ENCODE measurements at places on chromosomes 12 and 14.

GRCh38 chr12:6040815-6041214 lies 83.7 kb downstream of the VWF start:
- no peak for DNase-seq

DNA sequence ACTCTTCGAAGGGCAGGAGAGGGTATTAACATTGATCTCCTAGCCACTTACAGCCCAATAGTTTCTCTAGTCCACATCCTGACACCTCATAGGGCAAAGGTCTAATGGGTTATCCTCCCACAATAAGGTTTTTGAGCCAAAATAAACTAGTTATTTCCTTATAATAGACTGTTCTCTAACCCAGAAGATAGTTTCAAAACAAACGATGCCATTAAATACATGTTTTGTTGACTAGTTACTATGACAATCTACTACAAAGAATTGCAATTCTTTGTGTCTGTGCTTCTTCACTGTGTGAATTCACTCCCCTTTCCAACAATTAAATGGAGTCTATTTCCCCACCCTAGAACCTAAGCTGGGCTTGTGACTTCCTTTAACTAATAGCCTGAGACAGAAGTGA lies 6.4 kb upstream of the ACTR10 start:
- DNase-seq, result no peak

DNA sequence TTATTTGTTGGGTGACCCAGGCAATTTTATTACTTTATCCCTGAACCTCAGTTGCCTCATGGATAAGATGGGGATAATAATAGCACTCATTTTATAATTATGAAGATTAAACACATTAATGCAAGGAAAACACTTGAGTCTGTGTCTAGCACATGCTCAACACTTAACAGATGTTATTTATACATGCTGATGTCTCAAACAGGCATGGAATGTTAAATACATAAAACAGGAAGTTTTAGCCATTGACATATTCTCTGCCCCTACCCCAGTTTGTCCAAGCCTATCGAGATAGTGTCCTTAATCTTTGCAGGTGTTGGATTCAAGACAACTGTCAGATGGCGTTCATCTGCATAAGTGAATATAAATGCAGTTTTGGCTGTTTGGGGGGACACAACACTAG lies 109.8 kb downstream of the SCAF11 start:
- DNase-seq, result no peak

DNA sequence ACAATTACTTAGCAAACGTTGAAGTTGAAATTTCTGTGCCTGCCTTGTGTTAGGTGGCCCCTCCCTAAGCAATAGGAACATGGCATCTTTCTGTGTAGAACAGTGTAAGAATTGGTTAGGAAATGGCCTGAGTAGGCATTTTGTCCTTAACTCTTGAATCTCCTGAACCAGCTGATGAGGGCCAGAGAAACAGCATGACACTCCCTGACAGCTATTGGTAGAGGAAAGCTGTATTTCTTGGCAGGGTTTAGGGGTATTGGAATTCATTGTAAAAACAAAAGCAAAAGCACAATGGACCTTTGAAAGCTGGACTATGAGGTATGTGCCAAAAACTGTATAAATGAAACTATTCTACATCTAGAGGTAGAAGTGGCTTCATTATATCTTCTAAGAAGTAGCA lies 40.6 kb upstream of the LRTM2 start:
- no peak for DNase-seq

- no peak for DNase-seq
Measured at GRCh38 chr12:97024393-97024792, 117.3 kb downstream of the NEDD1 start.

DNA sequence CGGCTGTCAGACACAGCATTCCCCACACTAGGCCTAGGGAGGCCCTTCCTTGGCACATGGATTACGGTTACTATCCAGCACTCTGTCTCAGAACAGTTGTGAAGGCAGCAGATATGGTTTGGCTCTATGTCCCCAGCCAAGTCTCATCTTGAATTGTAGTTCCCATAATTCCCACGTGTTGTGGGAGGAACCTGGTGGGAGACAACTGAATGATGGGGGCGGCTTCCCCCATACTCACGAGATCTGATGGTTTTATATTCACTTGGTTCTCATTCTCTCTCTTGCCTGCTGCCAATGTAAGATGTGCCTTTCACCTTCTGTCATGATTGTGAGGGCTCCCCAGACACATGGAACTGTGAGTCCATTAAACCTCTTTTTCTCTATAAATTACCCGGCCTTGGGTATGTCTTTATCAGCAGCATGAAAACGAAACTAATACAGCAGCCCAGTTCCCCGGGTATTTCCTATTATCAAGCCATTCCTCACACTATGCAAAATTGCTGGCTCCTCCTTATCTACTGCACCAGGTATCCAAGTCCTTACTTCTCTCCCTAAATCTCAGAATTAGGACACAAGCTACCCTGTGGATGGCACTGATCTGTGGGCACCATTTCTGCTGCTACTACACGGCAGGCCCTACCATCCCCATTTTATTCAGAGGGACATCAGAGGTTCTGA lies 33.3 kb downstream of the NT5DC3 start:
- DNase-seq, result no peak

- no peak for DNase-seq
Measured at GRCh38 chr12:106195621-106196027, 52.2 kb downstream of the CKAP4 start.

DNA sequence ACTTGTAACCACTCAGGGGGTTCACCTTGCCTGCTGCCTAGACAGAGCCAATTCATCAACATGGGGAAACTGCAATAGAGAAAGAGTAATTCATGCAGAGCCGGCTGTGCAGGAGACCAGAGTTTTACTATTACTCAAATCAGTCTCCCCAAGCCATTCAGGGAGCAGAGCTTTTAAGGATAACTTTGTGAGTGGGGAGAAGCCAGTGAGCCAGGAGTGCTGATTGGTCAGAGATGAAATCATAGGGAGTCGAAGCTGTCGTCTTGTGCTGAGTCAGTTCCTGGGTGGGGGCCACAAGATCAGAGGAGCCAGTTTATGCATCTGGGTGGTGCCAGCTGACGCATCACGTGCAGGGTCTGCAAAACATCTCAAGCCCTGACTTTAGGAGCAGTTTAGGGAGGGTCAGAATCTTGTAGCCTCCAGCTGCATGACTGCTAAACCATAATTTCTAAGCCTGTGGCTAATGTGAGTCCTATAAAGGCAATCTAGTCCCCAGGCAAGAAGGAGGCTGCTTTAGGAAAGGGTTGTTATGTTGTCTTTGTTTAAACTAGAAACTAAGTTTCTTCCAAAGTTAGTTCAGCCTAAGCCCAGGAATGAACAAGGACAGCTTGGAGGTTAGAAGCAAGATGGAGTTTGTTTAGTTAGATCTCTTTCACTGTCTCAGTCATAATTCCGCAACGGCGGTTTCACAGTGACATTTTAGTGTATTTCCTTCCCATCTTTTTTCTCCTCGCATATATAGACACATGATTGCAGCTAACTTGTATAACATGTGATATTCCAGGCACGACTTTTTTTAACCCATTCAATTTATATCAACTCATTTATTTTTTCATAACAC lies 68.9 kb upstream of the NCOR2 start:
- peak; percentile 41 for DNase-seq

DNA sequence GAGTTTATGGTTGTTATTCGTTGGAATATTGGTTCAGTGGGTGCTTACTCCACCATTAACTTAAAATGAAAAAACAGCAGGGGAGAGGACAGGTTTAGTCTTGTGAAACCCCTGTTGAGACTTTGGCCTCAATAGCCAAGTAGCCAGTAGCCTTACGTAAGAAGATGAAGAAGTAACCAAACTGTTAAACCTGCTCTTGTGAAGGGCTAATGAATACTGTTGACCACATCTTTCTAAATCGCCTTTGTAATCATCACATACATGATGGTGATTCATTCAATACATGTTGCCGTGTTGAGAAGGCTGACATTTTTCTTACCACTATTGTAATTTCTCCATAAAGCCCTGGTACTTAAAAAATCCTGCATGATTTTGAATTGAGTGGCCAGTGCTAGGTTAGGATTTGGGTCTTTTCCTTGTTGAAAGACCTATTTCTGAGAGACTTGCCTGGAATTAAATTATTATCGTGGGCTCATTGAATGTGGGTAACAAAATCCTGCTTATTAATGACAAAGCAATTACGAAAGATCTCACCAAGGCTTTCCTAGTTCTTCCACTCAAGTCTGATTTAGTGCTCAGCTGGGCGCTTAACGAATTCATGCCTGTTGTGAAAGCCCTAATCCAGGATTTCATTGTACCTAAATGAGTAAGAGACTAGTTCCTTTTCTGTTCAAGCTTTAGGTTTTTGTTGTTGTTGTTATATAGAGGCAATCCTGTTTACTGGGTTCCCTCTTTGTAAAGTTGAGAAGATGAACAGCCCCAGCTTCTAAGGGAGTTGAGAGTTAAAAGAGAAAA lies 333.1 kb downstream of the FUT8 start:
- no peak for DNase-seq

DNA sequence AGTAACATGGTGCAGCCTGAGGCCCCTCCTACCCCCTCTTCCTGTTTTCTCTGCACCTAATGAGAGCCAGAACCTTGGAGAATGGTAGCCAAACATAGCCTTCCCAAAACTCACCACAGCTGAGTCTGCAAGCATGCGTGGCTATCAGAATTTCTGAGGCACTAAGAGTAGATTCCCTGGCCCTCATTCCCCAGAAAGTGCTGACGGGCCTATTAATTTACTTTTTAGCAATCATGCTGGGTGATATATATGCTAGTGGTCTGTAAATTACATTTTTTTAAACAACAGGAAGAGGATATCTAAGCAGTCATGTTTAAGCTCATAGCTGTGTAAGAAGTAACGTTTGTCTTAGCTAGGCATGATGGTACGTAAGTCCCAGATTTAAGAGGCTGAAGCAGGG lies 30.4 kb downstream of the KANSL2 start:
- DNase-seq, result no peak

DNA sequence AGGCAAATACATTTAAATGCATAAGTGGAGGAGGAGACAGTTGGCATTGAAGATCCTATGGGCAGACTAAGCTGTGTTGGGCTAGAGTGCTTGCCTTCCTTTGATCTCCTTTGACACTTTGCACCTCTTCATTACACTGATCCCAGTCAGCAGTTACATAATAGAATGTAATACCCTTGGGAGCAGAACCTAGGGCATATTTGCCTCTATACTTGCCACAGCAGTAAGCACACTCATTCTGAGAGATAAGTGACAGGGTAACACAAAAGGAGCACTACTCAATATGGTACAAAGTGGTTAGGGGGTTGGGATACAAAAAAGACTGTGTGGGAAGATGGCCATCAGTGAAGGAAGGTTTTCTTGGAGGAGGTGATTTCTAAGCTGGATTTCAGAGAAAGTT lies 9.0 kb downstream of the MARS1 start:
- no peak for DNase-seq

DNA sequence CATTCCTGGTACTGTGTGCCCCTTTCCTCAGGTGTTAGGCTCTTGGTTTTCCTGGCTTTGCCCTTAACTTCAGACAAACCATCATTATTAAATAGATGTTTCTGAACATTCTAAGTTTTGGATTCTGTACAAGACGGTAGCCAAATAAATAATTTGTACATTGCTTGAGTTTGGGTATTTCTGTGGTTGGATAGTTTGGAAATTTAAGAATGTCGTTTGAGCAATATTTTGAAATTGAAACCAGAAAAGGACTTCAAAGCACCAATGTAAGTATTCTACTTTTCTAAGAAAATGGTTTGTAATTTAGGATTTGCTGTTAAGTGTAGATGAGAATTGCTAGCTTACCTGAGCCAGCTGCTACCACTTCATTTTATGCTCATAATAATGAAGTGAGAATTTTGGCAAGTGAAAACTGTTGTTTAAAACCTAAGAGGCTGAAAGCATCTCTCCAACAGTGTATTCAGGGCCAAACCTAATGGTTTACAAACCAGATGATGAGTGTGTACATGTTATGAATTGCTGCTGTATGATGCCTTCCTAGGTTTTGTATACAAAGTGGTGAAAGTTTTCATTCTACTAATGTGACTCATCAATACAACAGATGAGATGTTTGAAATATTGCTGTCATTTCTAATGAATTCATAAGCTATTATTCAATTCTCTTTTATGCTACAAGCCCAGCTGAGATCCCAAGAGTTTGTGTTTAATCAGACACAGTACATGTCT lies 181.5 kb upstream of the PRKD1 start:
- no peak for DNase-seq

- DNase-seq, result no peak
Measured at GRCh38 chr14:58979325-58979724, 209.1 kb upstream of the DAAM1 start.

- no peak for DNase-seq
Measured at GRCh38 chr14:54722791-54723432, 156.0 kb downstream of the SAMD4A start.

DNA sequence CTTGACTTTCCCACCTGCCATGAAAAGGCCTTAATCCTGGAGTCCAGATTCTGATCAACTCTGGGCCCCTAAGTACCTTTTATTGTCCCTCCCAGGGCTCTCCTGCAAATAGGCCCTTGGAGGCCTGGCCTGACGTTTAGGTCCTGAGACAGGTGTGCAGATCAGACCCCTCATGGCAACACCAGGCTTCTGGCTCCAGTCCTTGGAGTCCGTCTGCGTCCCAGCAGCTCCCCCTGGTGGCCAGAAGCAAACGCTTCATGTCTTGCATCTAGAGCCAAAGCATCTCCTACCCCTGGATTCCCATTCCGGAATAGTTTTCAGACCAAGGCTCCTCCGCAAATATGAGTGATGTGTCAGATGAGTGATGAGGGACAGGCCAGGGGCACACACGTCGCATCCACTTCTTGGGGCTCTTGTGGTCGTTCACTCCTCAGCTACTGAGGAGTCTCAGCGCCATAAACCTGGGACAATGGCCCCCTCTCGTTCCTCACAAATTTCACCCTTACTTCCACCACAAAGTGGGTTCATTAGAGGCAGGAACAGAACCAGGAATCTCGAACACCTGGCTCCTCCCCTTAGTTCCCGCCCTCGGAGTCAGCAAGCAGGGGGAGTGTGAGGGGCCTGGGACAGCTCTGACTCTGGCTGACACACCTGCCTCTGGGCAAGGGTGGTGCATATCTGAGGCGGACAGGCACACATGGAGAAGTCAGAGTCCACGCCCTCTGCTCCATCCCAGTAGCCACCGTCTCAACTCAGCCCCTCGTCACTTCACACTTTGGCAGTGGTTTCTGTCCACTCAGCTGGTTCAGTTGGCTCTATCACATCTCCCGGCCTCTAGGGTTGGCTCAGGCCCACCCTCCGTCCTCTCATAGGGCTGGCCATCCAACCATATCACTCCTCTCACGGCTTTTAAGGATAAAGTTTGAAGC lies 77.9 kb upstream of the PWP1 start:
- peak; percentile 58 for DNase-seq

All from Jurkat, Clone E6-1 (cell line).